Activated naive CD8-positive, alpha-beta T cell treated with anti-CD3 and anti-CD28 coated beads, Interleukin-2, amount 50 U/mL, for 24 hours (primary cell): ENCODE measurements at places on chromosomes 7 and 10.

- H3K36me3 ChIP-seq, result peaks cover 8% of the 10 kb centered on the region
- no peak for DNase-seq
- no peaks in the 10 kb centered on the region for H3K27me3 ChIP-seq
Observed at GRCh38 chr10:7945034-7945433, 109.5 kb upstream of the GATA3 start.

DNA sequence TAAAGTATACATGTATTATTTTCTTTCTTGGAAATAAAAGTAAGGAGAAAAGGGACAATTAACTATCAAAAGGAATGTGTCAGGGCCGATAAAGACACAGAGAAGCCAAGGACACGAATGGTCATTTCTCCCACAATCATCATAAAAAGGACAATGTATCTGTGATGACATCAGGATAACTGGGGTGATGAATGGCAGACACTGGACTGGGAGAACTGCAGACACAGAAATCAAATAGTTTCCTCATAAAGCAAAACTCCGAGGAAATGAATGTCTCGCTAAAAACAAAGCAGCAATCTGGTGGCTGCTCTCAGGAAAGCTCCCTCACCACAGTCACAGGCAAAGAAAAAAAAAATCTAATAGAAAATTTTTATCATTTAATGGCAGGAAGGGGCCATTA lies 69.3 kb upstream of the NPY start:
- H3K4me3 ChIP-seq, result no peak overlapping the region
- H3K36me3 ChIP-seq, result no peaks in the 10 kb centered on the region
- peaks cover 5% of the 10 kb centered on the region for H3K27me3 ChIP-seq
- DNase-seq, result no peak
- no peak overlapping the region for H3K27ac ChIP-seq
- H3K4me1 ChIP-seq, result no peaks in the 10 kb centered on the region

GRCh38 chr7:101916876-101917275 lies 99.5 kb downstream of the CUX1 start:
- no peaks in the 10 kb centered on the region for H3K27me3 ChIP-seq

- peaks cover 26% of the 10 kb centered on the region for H3K4me1 ChIP-seq
- no peak for DNase-seq
- peaks cover 2% of the 10 kb centered on the region for H3K36me3 ChIP-seq
- H3K27me3 ChIP-seq, result no peaks in the 10 kb centered on the region
- no peak overlapping the region for H3K4me3 ChIP-seq
Observed at GRCh38 chr7:21304808-21305375, 123.0 kb upstream of the SP4 start.

DNA sequence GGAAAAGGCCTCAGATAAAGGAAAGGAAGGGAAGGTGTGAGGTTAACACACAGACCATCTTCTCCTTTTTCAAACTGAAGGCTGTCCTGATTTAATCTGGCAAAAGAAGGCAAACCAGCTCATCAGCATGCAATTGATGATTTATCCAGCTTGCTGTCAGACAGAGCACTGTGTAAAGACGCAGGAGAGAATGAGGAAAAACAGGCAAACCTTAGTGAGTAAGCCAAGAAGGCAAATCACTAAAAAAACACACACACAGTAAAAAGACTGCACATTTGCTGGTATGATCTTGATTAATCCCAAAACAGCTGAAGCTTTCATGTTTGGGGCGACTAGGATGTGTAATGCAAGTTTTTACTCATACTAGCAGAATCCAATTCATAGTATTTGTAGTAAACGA lies 65.8 kb upstream of the SKAP2 start:
- no peak for DNase-seq
- H3K4me3 ChIP-seq, result no peak overlapping the region
- H3K27ac ChIP-seq, result no peak overlapping the region
- H3K36me3 ChIP-seq, result no peaks in the 10 kb centered on the region
- H3K4me1 ChIP-seq, result peaks cover 2% of the 10 kb centered on the region
- H3K27me3 ChIP-seq, result peaks cover 12% of the 10 kb centered on the region
